Tibial nerve (tissue), 4 donors: ENCODE measurements at places on chromosomes 4 and X.

- H3K4me1 ChIP-seq = no peaks in the 10 kb centered on the region
- no peak for DNase-seq
- no peaks in the 10 kb centered on the region for H3K36me3 ChIP-seq
- no peak overlapping the region for H3K27ac ChIP-seq
- H3K4me3 ChIP-seq = no peak overlapping the region
These were observed 23.3 kb downstream of the UCHL1 start for GRCh38 chr4:41280010-41280409.

DNA sequence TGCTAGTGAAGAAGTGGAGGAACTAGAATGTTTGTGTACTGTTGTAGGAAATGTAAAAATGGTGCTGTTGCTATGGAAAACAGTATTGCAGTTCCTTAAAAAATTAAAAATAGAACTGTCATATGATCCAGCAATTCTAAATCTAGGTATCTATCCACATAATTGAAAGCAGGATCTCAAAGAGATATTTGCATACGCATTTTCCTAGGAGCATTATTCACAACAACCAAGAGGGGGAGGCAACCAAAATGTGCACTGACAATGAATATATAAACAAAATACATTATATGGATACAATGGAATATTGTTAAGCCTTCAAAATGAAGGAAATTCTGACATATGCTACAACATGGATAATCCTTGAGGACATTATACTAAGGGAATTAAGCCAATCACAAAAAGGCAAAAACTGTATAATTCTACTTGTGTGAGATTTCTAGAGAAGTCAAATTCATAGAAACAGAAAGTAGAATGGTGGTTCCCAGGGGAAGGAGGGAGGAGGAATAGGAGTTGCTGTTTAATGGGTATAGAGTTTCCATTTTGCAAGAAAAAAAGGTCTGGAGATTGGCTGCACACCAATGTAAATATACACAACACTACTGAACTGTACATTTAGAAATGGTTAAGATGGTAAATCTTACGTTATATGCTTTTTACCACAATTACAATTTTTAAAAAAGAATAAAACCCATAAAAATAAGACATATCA is 35.6 kb upstream of the KCNE5 start:
- H3K36me3 ChIP-seq = no peaks in the 10 kb centered on the region
- H3K27me3 ChIP-seq = peaks cover 16% of the 10 kb centered on the region
- H3K4me1 ChIP-seq = no peaks in the 10 kb centered on the region

GRCh38 chrX:154084449-154085300 is 12.8 kb downstream of the MECP2 start:
- H3K27me3 ChIP-seq = no peaks in the 10 kb centered on the region
- H3K4me1 ChIP-seq = peaks cover 43% of the 10 kb centered on the region
- no peaks in the 10 kb centered on the region for H3K36me3 ChIP-seq
- H3K27ac ChIP-seq = no peak overlapping the region
- H3K4me3 ChIP-seq = no peak overlapping the region
- no peak for DNase-seq

DNA sequence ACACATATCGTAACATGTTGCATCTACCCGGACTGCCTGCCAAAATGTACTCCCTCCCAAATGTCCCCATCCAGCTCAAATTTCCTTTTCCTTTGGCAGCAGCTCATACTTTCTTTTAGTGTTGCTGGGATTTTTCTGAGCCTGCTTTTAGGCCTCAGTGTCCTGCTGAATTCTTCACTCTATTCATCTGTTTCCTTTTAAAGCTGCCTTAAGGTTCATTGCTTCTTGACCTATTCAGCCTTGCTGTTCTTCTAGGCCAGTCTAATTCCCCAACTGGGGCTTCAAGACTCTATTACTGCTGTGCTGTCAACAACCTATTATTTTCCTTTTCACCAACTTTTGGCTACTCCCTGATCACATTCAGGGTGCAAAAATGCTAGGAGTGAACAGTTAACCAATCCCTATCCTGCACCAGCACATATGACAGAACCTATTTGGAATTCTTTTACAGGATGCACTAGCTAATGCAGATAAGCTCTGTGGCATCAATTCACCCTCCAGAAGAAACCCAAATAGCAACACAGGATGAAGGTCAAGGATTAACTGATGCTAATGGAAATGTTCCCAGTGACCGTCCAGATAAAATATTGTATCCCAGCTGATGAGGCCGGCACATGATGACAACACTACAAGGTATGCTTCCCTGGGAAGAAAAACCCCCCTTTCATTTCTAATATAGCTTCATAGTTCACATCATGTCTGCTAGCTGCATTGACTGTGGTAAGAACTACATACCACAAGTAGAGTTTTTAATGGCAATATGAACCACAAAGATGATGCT is 114.7 kb upstream of the TTC29 start:
- no peaks in the 10 kb centered on the region for H3K27me3 ChIP-seq
- no peaks in the 10 kb centered on the region for H3K36me3 ChIP-seq
- no peaks in the 10 kb centered on the region for H3K4me1 ChIP-seq
- H3K4me3 ChIP-seq = no peak overlapping the region
- no peak overlapping the region for H3K27ac ChIP-seq

GRCh38 chr4:159398236-159398638 is 295.4 kb downstream of the RAPGEF2 start:
- no peak overlapping the region for H3K4me3 ChIP-seq
- H3K4me1 ChIP-seq = peaks cover 14% of the 10 kb centered on the region
- no peaks in the 10 kb centered on the region for H3K36me3 ChIP-seq

DNA sequence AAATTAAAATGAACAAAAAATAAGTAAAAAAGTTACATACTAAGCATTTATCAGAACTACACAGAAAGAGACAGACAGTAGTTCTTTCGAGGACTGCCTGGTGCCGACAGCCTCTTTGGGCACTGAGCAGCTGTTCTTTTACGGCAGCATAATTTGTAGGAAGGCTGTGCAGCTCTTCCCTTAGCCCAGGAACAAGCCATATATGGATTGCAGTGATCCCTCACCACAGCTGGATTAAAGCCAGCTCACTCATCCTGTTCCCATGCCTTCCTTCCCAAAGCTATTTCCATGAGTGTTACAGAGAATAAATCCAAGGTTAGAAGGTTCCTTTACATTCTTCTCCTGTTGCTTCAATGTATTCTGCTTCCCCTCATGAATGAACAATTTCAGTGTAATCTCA is 71.7 kb downstream of the DDX60L start:
- peak overlapping the region; percentile 20 for H3K27ac ChIP-seq
- H3K36me3 ChIP-seq = no peaks in the 10 kb centered on the region

DNA sequence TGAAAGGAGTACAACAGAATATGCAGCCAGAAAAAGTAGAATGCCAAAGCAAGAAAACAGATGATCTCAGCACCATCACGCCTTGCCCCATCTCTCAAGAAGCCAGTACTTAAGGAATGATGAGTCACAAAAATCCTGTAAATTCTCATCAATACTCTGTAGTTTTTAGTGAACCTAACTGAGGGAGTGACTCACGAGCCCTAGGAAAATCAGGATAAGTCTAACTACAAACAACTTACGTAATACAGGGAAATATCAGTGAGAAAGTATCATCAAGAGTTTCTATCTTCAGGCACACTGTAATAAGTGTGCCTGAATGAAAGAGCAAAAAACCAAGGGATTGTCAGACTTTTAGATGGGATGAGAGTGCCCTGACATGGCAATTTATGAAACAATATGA is 644.4 kb downstream of the STPG2 start:
- H3K36me3 ChIP-seq = no peaks in the 10 kb centered on the region
- no peaks in the 10 kb centered on the region for H3K27me3 ChIP-seq
- H3K27ac ChIP-seq = no peak overlapping the region
- H3K4me3 ChIP-seq = no peak overlapping the region
- no peak for DNase-seq
- no peaks in the 10 kb centered on the region for H3K4me1 ChIP-seq

DNA sequence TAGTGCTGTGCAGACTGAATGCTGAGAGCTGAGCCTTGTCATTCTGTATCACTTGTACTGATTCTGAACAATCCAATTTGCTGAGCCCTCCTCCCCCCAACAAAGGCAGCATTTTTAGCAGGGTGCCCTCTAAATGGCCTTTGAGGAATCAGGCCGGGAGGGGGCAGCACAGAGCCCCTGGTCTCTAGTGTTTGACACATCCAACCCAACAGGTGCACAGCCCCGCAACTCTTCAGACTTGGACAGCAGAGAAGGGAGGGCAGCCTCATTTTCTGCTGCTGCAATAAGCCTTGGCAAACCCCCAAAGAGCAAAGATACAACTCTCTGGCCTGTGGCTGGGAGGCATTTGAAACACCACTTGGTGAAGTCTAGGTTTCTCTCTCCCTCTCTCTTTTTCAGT is 3.4 kb downstream of the ATP1B4 start:
- DNase-seq = peak; percentile 11
- H3K4me1 ChIP-seq = no peaks in the 10 kb centered on the region
- no peaks in the 10 kb centered on the region for H3K36me3 ChIP-seq
- H3K4me3 ChIP-seq = no peak overlapping the region
- no peaks in the 10 kb centered on the region for H3K27me3 ChIP-seq

- no peaks in the 10 kb centered on the region for H3K4me1 ChIP-seq
- no peaks in the 10 kb centered on the region for H3K27me3 ChIP-seq
- H3K4me3 ChIP-seq = no peak overlapping the region
- DNase-seq = no peak
- no peaks in the 10 kb centered on the region for H3K36me3 ChIP-seq
- H3K27ac ChIP-seq = no peak overlapping the region
These were observed 1276.1 kb downstream of the PCDH7 start for GRCh38 chr4:31995943-31996901.

GRCh38 chr4:164350061-164350460 is 403.9 kb upstream of the SMIM31 start:
- H3K4me3 ChIP-seq = no peak overlapping the region
- H3K27me3 ChIP-seq = no peaks in the 10 kb centered on the region
- DNase-seq = no peak
- no peaks in the 10 kb centered on the region for H3K36me3 ChIP-seq
- H3K27ac ChIP-seq = no peak overlapping the region

GRCh38 chr4:122898370-122899150 is 23.8 kb downstream of the NUDT6 start:
- peaks cover 8% of the 10 kb centered on the region for H3K36me3 ChIP-seq
- no peaks in the 10 kb centered on the region for H3K27me3 ChIP-seq
- no peak overlapping the region for H3K4me3 ChIP-seq
- peaks cover 16% of the 10 kb centered on the region for H3K4me1 ChIP-seq

DNA sequence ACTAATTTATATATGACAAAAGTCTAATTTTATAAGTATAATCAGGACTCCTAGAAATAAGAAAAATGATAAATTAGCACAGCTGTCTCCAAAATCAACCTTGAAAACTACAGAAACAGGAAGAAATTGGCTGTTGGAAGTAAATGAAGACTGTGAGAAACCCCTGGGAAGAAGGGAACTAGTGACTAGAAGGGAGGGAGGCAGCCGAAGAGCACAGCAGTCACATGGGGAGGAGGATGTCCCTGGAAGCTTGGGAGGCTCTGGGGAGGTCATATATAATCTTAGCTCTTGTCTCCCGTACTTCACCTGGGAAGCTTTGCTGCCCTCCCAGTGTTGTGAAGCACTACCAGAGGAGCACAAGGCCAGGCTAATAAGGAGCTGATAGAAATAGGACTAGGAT is 8.9 kb upstream of the TMA16 start:
- no peak overlapping the region for H3K27ac ChIP-seq
- no peaks in the 10 kb centered on the region for H3K27me3 ChIP-seq
- no peaks in the 10 kb centered on the region for H3K36me3 ChIP-seq
- DNase-seq = no peak
- H3K4me1 ChIP-seq = no peaks in the 10 kb centered on the region
